Panc1 (cell line): ENCODE measurements at places on chromosomes 11 and 22. TPM values are rescaled to one million over a fixed set of nuclear protein-coding genes. Genes with fewer than 3 reads are reported as not detected.

CHRM4 gene
- total RNA-seq = 3.1 TPM

APOA1 gene
- 1.7 TPM for total RNA-seq

OR5A1 gene
- total RNA-seq = not detected

MCHR1 gene
- total RNA-seq = not detected

MS4A3 gene
- 0.13 TPM for total RNA-seq

GDPD4 gene
- total RNA-seq = not detected

CCDC82 gene
- 25.3 TPM for total RNA-seq

FGF4 gene
- not detected for total RNA-seq

APOL4 gene
- total RNA-seq = not detected

WBP2NL gene
- total RNA-seq = 0.44 TPM

TEX54 gene
- not detected for total RNA-seq

MOGAT2 gene
- total RNA-seq = 0.08 TPM

LUZP2 gene
- total RNA-seq = 0.18 TPM

TRPC6 gene
- total RNA-seq = not detected

SMTNL1 gene
- total RNA-seq = not detected

P2RY2 gene
- 2.4 TPM for total RNA-seq

TMPRSS6 gene
- total RNA-seq = not detected

SCGB2A2 gene
- not detected for total RNA-seq

SHISA8 gene
- 0.62 TPM for total RNA-seq

MPZL3 gene
- total RNA-seq = 1.0 TPM

ARFGAP2 gene
- total RNA-seq = 61.4 TPM

STK33 gene
- total RNA-seq = 3.9 TPM

FBLN1 gene
- total RNA-seq = 143 TPM

MFRP gene
- total RNA-seq = not detected

DLG2 gene
- 4.2 TPM for total RNA-seq
